ENCODE measurements at places on chromosomes 1 and 21. TPM values are rescaled to one million over a fixed set of nuclear protein-coding genes. Genes with fewer than 3 reads are reported as not detected.

- DNase-seq, result no peak
These were observed 28.1 kb downstream of the PADI4 start for GRCh38 chr1:17335821-17336710.

GRCh38 chr1:116373431-116374352, 648 bp downstream of the ATP1A1 start:
- DNase-seq, result peak; percentile 60

Gene NBPF4
- not detected for total RNA-seq

DNA sequence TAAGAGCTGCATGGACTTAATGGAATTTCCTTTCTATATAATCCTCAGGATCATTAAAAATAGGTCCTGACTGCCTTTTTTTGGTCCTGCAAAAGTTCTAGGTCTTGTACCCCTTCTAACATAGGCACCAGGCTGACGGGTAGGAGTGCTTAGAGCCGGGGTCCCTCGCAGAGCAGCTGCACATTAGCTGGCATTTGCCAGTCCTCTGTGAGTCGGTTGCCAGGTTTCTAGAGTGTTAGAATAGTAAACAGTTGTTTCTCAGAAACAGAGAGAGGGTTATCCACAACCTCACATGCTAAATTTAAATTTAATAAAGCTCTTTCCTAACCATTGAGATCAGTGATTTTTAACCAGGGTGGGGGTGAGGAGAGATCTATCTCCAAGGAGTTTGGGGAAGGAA, 35.4 kb upstream of the HEATR1 start:
- DNase-seq, result no peak

- no peak for DNase-seq
These were observed 33.9 kb upstream of the POU2F1 start for GRCh38 chr1:167186771-167187170.

Gene PPP2R5A
- 14.9 TPM for total RNA-seq

Gene LHX8
- not detected for total RNA-seq

DNA sequence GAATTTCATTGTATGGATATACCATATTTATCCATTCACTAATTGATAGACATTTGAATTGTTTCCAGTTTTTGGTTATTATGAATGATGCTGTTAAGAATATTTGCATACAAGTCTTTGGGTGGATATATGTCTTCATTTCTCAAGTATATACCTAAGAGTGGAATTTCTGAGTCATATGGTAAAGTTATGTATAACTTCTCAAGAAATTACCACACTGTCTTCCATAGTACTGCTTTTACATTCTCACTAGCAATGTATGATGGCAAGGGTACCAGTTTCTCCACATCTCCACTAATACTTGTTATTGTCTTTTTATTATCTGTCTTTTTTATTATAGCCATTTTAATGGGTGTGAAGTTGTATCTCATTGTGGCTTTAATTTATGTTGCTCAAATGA, 74.6 kb upstream of the TENT5C start:
- no peak for DNase-seq

Gene CLDN17
- not detected for total RNA-seq

GRCh38 chr1:1093610-1093943, 19.5 kb upstream of the RNF223 start:
- no peak for DNase-seq

DNA sequence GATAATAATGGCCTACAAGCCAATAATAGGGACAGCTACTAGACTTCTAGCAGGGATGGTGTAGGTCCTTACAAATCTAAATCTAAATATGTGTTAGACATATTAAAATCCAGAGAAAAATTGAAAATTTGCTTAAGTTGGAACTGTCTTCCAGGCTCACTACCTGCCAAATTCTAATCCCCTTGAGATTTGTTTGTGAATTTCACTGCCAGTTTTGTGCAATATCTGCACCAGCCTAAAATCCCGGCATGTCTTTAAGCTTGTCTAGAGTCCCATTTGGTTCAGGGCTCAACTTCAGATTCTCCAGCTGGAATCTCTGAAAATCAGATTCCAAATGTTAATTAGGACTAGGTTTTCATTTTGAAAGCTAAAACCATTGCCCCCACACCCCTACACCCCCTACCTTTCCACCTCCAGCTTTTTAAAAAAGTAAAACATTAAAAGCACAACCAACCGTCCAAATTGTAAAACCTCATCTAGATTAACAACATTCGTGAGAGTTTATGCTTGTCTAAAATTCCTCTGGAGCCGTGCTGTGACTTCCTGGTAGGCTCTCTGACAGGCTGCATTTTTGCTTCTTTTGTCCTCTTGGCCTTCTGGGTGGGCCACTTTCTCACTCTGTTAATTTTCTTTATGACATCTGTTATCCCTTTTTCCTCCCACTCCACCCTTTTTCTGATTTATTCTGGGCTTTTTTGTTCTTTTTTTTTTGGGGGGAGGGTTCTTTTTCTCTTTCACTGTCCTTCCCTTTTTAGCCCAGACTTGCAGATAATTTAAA, 348.7 kb downstream of the PAPPA2 start:
- no peak for DNase-seq

GRCh38 chr1:48710318-48710717, 66.4 kb downstream of the BEND5 start:
- DNase-seq, result no peak

GRCh38 chr21:45373991-45374816, 30.8 kb upstream of the COL18A1 start:
- no peak for DNase-seq

Gene DNASE2B
- not detected for total RNA-seq

DNA sequence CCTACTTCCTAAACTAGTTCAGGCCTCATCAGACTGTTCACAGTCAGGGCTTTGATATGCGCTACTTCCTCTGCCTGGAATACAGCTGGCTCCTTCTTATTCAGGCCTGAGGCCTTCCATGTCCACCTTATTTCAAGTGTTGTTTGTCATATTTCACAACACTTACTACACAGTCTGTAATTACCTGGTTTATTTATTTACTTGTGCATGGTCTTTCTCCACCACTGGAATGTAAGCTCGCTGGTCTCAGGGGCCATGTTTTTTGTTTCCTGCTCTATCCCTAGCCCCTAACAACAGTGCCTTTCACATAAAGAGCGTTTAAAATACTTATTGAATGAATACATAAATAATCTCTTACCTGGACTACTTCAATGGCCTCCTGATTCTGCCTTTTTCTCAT, 4.6 kb upstream of the SRSF4 start:
- DNase-seq, result no peak

- no peak for DNase-seq
These were observed 2.1 kb upstream of the UBE2T start for GRCh38 chr1:202343652-202344349.

DNA sequence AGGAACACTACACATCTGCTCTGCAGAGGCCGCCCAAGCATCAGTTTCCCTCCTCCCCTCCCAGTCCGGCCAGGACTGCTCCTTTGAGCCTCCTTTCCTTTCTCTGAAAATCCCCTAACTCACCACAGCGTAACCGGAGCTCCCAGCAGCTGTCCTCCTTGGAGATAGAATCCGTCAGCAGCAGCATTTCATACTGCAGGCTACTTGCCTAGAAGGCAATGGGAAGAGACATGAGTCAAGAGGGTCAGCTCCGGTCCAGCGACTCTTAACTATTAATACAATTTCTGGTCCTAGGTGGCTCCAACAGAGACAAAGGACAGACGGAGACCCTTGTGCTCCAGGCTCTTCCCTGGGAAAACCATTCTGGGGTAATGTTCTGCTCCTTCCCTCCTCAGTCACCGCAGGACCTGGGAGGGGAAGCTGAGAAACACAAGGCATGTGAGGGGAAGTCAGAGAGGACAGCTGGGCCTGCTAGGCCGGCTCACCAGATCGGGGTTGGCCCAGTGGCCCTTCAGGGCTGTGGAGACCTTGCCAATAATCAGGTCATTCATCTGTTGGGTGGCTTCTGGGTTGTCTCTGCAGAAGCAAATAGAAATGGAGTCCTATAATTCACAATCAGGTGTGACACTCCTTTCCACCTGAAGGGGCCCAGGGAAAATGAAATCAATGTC, 99.7 kb downstream of the UBR4 start:
- DNase-seq, result no peak

DNA sequence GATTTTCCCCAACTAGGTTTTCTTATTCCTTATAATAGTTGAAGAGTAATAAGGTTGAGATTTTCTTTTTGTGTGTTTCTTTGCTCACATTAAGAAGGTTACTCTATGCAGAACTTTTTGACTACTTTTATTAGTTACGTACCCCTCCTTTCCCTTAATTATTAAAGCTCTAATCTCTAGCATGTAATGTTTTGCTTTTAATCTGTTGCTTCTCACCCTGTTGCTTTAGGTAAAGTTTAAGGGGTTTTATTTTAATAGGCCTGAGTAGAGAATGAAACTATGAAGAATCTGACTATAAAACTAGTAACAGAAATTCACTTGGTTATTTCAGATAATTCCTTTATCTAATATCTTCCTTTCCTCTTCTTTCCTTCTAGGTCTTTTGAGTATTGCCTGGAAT, 53.4 kb downstream of the POU2F1 start:
- DNase-seq, result no peak

- no peak for DNase-seq
These were observed 14.1 kb upstream of the RAB42 start for GRCh38 chr1:28577738-28578536.

- no peak for DNase-seq
These were observed 92.9 kb downstream of the TRIM11 start for GRCh38 chr1:228313536-228314277.

Gene TP53BP2
- 41.2 TPM for total RNA-seq

- no peak for DNase-seq
These were observed 168.8 kb downstream of the ZSCAN20 start for GRCh38 chr1:33641104-33641830.

GRCh38 chr1:95301091-95301490, 67.1 kb downstream of the RWDD3 start:
- DNase-seq, result no peak

Gene C1QC
- total RNA-seq, result 20.2 TPM

DNA sequence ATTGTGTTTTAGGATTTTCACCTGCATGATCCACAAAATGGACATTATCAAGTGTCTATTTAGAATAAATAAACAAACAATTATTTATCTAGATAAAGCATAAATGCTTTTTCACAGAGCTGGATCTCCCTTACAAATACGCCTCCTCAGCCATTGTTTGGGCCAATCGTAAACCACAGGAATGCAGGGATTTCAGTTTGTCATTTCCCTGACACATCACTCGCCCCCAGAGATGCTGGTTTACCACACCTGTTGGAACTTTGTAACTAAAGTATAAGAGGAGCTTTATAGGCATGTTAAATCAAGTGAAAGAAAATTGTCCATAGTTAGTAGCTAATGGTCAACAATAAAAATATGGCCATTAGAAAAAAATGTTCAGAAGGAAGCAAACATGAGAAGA, 40.3 kb downstream of the GPR88 start:
- no peak for DNase-seq

DNA sequence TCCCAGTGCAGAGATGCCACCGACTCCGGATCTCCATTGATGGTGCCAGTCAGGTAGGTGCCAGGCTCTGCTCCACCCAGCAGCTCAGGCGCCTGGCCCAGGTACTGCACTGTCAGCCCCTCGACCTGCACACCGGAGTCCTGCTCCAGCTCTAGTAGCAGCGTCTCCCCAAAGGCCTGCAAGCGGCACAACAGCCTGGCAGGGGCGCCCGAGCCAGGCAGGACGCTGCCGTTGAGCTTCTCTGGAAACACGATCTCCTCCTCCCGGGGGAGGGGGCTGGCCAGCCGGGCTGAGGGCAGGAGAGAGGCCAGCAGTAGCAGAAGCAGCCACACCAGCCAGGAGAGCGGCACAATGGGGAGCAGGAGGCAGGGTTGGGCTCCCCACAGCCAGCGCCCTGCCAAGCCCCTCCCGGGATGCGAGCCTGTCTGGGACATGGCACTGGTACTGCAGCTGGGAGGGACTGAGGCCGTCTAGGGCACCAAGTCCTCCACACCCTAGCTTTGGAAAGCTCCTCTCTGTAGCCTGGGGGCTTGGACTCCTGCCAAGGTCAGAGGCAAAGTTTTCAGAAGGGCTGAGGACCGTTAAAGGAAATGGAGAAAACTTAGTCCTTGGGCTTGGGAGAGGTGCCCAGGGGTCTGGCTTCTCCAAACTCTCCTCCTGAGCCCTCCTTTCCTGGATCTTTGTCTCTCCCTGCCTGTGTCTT, 509 bp downstream of the ADAMTS4 start:
- DNase-seq, result peak; percentile 57

DNA sequence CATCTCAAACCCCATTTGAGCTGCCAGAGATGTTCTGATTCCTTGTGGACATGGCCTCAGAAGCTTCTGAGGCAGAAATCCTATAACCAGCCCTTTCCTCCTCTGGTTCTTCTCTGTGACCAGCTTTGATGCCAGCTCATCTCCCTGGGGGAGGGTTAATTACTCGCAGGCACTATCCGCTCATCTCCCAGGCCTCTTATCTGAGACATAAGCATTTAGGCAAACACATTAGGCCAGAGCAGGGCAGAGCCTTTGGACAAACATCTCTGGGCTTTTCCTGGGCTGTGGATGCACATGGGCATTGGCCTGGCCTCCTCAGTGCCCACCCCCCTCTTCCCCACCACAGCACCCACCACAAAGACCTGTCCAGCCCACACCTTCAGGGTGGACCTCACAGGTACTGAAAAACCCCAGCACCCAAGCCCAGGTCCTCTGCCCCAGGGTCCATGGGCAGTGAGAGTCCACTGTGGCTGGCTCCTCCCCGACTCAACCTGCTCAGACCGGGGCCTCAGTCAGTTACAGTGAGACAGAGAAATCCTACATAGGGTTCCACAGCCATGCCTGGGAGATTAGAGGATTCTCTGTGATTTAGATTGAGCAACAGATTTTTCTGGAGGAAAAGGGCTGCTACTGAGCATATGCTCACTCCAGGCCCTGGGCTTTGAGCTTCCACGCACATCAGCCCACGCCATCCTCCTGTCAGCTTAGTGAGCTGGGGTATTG, 26.9 kb downstream of the IGSF21 start:
- DNase-seq, result no peak

Gene KIAA0040
- 12.3 TPM for total RNA-seq

Gene FCRL2
- total RNA-seq, result 0.67 TPM

GRCh38 chr1:4655674-4656532, 1.5 kb downstream of the AJAP1 start:
- DNase-seq, result peak; percentile 47

DNA sequence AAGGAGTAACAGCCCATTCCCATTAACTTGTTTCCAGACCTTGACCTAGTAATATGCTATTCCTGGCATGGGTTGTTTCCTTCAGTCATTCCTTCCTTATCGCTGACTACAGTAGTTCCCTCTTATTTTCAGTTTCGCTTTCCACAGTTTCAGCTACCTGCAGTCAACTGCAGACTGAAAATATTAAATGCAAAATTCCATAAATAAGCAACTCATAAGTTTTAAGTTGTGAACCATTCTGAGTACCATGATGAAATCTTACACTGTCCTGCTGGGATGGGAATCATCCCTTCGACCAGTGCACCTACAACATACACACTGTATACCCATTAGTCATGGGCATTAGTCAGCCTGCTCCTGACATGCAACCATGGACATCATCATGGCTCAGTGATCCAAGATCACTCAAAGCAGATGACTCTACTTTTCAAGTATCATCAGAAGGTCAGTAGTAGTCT, 66.7 kb downstream of the CCDC30 start:
- DNase-seq, result no peak

- no peak for DNase-seq
These were observed 113.6 kb downstream of the NMNAT2 start for GRCh38 chr1:183304440-183305107.

Gene ZNF683
- not detected for total RNA-seq

Gene NMNAT1
- 9.7 TPM for total RNA-seq

Gene PALMD
- total RNA-seq, result 40.3 TPM

- DNase-seq, result no peak
These were observed 55.4 kb downstream of the UBIAD1 start for GRCh38 chr1:11328444-11328843.

- DNase-seq, result no peak
These were observed 32.0 kb downstream of the DUSP10 start for GRCh38 chr1:221709854-221710253.

- no peak for DNase-seq
These were observed 26.6 kb downstream of the ZBTB8OS start for GRCh38 chr1:32623775-32624174.

Gene DMRTB1
- total RNA-seq, result not detected
